ENCODE measurements at places on chromosomes 2 and 18.

GRCh38 chr2:99842451-99842850, 299.9 kb downstream of the AFF3 start:
- DNase-seq = no peak

DNA sequence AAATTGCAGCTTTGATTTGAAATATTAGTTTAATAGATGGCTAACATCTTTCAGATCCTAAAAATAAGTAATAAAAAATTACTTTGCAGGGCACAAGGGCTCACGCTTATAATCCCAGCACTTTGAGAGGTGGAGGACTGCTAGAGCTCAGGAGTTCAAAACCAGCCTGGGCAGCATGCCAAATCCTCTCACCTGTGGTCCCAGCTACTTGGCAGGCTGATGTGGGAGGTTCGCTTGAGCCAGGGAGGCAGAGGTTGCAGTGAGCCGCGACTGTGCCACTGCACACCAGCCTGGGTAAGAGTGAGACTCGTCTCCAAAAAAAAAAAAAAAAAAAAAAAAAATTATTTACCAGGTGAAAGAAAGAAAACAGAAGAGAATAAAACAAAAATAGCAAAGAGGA, 449.8 kb downstream of the NRXN1 start:
- no peak for DNase-seq

GRCh38 chr2:223416815-223417610, 185.1 kb downstream of the SCG2 start:
- no peak for DNase-seq

DNA sequence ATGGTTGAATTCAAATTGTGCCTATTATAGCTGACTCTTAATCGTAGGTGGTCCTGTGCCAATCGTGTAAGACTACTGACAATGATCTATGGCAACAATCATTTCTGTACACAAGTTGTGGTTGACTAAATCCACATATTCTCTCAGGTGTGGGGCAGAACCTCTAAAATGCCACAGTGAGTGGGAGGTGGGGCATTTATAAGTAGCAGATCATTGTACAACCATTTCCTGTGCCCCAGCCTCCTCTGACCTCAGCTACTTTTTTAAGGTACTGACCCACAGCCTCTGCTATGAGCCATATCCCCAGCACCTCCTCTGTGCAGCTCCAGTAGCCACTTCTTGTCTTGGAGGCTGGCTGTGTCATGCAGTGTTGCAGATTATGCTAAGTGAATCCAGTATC, 48.6 kb upstream of the RAPH1 start:
- DNase-seq = peak; percentile 63

DNA sequence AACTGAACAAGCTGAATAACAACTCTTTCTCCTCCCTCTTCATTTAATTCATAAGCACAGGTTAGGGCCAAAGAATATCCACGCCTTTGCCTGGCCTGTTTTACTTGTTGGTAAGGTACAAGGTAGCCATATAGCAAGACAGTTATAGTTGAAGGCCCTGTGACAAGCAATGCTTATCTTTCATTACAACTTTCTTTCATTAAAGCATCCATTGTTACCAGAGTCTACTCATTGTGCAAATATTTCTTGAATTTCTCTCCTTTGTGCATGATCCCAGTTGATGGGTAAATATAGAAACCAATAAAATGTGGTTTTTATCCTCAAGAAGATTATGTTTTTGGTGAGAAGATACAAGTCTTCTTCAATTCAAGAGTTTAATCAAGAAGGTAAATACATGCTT, 140.2 kb downstream of the UBE2E3 start:
- no peak for DNase-seq

DNA sequence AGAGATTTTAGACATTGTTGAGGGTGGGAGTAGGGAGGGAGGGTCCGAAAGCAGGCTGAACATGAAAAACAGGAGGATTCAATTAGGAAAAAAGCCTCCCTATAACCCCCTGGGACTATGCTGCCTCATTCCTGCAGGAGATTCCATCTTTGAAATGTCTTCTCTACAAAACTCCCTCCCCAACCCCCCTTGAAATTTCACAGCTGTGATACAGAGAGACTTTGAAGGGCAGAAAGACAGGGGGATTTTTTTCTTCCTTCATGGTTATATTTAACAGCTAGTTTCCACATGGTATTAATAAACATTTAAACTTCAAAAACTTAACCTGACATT, 57.6 kb downstream of the TRIB2 start:
- DNase-seq = no peak

- DNase-seq = no peak
Measured at GRCh38 chr2:230564805-230565779, 147.6 kb upstream of the CAB39 start.

GRCh38 chr2:6784291-6784690, 81.4 kb downstream of the CMPK2 start:
- DNase-seq = no peak

- DNase-seq = no peak
Measured at GRCh38 chr2:128786316-128786715, 467.6 kb upstream of the HS6ST1 start.

DNA sequence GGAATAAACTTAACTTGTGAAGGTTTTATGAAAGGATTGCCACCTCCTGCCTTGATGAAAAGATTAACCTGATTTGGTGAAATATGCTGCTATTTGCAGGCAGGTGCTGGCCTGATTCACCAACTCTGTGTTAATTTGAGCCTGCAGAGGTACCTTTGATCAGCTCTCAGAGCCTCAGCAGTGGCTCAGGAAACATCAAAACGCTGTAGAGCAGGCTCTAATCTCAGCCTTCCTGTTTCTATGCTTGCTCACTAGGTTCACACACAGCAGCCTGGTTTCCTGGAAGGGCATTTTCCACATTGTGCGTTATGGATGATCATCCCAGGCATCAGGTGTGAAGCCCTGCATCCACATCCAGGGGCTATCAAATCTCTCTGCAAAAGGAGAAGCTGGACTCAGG, 16.9 kb downstream of the TGIF1 start:
- no peak for DNase-seq

DNA sequence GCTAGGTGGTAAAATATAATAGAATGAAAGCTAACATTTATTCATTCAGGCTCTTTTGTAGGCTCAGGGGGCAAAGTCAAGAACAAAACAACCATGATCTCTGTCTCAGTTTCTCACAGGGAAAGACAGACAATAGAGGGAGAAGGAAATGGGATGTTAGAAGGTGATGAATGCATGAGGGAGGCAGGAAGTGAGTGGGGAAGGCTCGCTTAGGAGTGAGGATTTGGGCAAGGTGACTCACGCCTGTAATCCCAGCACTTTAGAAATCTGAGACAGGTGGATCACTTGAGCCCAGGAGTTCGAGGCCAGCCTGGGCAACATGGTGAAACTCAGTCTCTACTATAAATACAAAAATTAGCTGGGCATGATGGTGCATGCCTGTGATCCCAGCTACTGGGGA, 88.4 kb downstream of the CTIF start:
- DNase-seq = no peak

DNA sequence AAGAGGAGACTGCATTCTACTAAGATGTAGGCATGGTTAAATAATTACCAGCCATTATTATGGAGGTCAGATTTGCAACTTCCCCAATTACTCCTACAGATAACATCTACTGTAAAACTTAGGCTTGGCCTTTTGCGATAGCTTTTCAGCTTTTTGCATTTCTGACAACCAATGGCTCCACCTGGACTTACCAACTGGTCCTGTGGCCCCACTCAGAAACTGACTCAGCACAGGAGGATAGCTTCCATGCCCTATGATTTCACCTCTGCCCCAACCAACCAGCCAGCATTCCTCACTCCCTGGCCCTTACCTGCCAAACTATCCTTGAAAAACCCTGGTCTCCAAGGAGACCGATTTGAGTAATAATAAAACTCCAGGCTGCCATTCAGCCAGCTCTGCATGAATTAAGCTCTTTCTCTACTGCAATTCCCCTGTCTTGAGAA, 28.2 kb downstream of the TUBB6 start:
- DNase-seq = no peak

- DNase-seq = no peak
Measured at GRCh38 chr2:5710615-5711014, 18.4 kb downstream of the SOX11 start.

DNA sequence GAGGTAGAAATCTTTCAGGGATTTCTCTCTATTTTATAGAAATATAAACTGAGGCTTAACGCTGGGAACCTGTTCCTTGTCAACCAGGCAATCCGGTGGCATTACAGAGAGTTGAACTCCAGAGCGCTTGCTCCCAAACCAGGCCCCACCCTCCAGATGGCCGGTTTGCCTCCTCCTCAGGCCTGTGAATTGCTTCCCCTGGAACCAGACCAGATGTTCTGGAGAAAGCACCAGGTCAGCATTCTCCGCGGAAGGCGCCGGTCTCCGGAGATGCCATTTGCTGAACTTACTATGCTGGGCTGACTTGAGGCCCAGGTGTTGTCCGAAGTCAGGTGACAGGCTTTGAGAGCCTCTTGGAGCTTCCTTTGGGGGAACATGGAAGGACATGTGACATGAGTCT, 17.2 kb downstream of the TNP1 start:
- DNase-seq = no peak

GRCh38 chr2:149205143-149205542, 125.2 kb upstream of the LYPD6 start:
- DNase-seq = no peak

GRCh38 chr2:96909611-96910021, 39.7 kb upstream of the SEMA4C start:
- no peak for DNase-seq

GRCh38 chr18:72612894-72613533, 68.9 kb upstream of the CBLN2 start:
- no peak for DNase-seq

DNA sequence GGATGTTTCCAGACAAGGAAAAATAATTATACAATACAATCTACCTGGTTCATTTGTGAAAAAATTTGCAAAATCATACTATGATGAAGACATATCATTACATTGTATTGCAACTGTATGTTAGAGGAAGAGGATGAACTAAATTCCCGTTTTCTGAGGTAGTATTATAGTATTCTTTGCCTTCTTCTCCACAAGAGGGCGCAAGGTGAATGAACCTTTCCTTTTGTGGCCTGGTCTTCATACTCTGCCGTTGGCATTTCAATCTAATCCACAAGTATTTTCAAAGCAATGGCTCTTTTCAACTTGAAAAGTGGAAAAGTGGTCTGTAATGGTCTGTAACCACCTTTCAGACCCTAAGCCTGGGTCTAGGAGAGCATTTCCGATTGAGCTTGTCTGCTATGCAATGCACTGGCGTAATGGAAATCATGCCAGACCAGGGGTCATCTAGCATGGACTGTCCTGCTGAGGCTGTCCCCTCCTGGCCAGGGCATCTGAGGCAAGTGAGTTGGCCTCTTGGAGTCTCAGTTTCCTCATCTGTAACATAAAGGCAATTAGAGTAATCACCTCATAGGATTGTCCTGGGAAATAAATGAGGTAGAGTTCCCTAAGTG, 30.8 kb upstream of the ZNF396 start:
- DNase-seq = peak; percentile 77

DNA sequence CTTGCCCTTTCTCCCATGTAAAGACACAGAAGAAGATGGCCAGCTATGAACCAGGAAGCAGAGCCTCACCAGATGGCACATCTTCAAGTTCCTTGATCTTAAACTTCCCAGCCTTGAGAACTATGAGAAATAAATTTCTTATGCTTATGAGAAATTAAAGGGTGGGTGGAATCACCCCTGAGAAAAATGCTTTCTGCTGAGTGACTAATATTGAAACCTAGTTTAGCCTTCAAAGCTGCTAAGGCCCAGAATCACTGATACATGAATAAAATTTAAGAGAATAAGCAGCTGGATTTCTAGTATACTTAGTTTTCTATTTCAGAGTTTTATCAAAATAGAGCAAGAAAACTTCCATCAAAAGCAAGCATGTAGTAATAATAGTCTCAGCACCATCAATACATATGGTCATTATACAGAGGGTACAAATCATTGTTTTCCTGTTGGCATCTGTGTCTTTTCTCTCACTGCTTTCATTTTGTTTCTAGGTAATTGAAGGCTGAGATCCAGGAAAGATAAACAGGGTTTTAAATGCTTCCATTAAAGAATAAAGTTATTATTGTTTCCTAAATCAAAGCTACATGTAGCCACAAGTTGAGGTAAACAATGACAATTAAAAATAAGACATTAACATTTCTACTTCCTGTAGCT, 53.3 kb upstream of the COL5A2 start:
- no peak for DNase-seq

- DNase-seq = no peak
Measured at GRCh38 chr2:227256605-227257004, 68.4 kb upstream of the MFF start.

DNA sequence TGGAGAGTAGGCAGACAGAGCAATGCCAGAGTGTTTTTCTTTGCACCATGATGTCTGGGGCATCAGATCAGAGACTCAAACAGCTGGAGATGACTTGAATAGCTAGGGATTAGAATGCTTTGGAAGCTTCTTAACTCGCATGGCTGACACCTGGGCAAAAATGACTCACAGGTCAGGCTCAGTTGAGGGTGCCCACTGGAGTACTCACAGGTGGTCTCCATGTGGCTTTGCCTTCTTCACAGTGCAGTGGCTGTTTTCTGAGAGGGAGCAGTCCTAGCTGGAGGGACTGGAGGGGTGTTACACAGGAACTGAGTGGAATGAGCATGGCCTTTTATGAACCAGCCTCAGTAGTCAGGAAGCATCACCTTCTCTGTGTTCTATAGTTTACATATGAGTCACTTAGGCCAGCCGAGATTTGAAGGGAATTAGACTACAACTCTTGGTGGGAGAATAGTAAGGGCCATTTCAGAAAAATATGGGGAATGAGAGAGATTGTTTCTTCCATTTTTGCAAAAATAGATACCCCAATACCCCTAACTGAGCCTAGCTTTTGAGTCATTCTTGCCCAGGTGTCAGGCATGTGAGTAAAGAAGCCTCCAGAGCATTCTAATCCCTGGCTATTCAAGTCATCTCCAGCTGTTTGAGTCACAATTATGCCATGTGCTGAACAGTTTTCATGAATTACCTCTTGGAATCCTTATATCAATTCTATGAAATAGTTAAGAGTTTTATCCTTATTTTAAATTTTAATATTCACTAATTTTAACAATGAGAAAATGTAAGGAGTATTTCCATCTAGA, 7.1 kb upstream of the PPP1R1C start:
- peak; percentile 18 for DNase-seq

GRCh38 chr18:74544898-74545297, 10.6 kb downstream of the CNDP1 start:
- DNase-seq = no peak

DNA sequence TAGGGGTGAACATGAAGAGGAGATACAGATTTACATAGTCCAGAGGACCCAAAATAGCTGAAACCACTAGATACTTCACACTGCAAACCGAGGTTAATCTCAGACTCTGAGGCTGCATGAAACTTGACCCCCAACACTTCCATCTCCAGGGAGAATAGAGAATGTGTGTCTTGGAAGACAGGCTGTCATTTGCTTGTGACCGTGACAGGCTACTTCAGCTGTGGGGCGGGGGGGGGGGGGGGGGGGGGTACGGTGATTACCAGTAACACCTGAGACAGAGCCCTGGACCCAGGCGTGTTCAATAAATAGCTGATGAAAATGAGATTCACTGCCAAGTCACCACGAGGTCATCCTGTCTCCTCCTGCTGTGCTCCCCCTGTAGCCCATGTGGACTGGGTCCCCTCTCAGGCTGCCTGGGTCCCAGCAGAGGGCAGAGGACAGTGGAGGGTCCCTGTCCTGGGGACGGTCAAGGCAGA, 5.7 kb upstream of the KLHL29 start:
- no peak for DNase-seq

- DNase-seq = no peak
Measured at GRCh38 chr2:161238265-161238559, 70.0 kb upstream of the PSMD14 start.

All from mesenchymal stem cell (in vitro differentiated cells and primary cell).